Aortic smooth muscle cell (primary cell): ENCODE measurements at places on chromosomes 12 and 14. TPM values are rescaled to one million over a fixed set of nuclear protein-coding genes. Genes with fewer than 3 reads are reported as not detected.

Gene HVCN1
- total RNA-seq = 1.7 and 2.3 TPM in 2 replicates

Gene EIF2S3B
- 0.93 and 1.3 TPM in 2 replicates for total RNA-seq

Gene PRIM1
- total RNA-seq = 7.3 and 8.6 TPM in 2 replicates

Gene ZNF385A
- 0.87 and 0.92 TPM in 2 replicates for total RNA-seq

Gene TMEM117
- 4.2 and 6.7 TPM in 2 replicates for total RNA-seq

Gene TMEM121
- total RNA-seq = 8.3 and 11.8 TPM in 2 replicates

Gene SERPINA12
- total RNA-seq = not detected in 2 replicates

Gene NPAS3
- under 0.01 and 0.19 TPM in 2 replicates for total RNA-seq

Gene MGP
- 115 and 281 TPM in 2 replicates for total RNA-seq
